Stimulated activated naive B cell treated with anti-CD40 and anti-IgM and Interleukin-4, amounts not matched to agents 10 μg/mL and 1 μg/mL and 100 μg/mL, for 72 hours (primary cell): ENCODE measurements at places on chromosomes 1 and 21.

GRCh38 chr1:30520476-30520875, 202.9 kb downstream of the MATN1 start:
- DNase-seq: no peak

GRCh38 chr1:102015728-102016127, 19.0 kb upstream of the OLFM3 start:
- DNase-seq: no peak

DNA sequence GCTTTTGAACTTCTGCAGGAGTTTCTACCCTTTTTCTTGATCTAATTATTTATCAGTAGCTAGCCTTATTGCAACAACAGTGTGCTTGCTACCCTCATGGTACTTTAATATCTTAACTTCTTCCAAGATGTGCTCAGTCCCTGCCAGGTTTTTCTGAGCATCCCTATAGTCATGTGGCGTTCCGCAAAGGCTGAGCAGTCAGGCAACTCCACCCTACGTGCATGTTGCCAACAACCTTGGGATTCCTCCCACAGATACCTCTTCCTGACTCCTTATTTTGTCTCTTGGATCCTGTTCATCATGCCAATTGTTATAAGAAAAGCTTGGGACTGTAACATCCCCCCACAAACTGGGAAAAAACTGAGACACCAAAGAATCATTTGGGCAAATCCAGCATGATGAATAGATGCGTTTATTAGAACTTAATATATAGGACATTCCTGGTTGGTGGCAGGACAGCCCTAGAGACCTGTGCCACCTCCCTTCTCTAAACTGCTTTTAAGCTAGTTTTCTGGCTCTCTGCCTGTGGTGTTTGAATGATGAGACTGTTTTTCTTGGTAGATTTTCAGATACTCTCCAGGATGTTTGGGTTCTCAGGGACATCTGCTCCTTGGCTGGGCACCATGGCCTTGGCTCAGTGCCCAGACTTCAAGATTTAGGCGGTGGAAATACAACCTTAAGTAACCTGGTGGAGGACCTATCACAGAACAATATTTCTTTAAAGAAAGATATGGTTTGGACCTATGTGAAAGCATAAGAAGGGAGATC, 27.1 kb upstream of the KCTD3 start:
- DNase-seq: no peak

- no peak for DNase-seq
Measured at GRCh38 chr1:171664976-171665375, 12.5 kb upstream of the MYOC start.

DNA sequence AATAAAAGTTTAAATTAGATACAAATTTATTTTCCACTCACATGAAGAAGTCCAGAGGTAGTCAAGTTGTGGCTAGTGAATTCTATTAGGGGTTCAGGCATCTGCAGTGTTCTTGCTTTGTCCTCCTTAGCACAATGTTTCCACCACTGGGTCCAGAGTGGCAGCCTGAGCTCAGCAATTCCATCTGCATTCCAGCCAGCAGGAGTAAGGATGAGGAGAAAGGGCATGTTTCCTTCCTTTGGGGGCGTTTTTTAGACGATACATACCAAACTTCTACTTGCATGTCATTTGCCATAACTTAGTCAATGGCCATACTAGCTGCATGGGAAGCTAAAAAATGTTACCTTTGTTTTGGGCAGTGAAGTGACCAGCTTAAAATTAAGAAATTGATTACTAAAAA, 98.5 kb upstream of the VANGL1 start:
- DNase-seq: no peak

GRCh38 chr1:186792870-186793581, 35.7 kb upstream of the PLA2G4A start:
- no peak for DNase-seq

DNA sequence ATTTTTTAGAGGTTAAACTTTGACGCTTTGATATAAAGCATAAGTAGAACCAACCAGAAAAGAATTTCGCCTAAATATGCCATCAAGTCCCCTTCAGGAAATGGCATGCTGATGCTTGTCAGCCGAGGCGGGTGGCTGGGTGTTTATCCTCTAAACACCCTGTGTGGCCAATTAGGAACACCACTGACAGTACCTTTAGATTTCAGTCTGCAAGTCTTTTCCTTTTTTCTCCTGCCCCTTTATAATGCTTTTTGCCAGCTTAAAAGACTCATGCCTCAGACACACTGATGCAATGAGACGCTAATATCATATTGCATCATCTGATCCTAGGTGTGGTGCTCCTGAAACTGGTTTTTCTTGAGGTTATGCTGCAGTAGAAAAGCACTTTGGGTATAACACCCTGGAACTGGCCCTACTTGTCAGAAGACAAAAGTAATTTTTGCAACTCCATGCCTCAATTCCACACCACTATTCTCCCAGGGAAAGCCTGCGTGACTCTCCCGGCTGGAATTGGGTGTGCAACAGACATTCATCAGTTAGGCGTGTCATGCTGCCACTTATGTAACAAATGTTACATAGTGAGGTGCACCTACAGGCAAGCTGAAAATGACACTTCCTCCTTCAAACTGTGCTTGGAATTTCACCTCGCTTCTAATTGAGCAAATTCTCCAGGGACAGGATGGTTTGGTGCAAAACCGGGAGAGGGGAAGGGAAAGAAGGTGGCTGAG, 2.0 kb upstream of the RCC2 start:
- DNase-seq: no peak

DNA sequence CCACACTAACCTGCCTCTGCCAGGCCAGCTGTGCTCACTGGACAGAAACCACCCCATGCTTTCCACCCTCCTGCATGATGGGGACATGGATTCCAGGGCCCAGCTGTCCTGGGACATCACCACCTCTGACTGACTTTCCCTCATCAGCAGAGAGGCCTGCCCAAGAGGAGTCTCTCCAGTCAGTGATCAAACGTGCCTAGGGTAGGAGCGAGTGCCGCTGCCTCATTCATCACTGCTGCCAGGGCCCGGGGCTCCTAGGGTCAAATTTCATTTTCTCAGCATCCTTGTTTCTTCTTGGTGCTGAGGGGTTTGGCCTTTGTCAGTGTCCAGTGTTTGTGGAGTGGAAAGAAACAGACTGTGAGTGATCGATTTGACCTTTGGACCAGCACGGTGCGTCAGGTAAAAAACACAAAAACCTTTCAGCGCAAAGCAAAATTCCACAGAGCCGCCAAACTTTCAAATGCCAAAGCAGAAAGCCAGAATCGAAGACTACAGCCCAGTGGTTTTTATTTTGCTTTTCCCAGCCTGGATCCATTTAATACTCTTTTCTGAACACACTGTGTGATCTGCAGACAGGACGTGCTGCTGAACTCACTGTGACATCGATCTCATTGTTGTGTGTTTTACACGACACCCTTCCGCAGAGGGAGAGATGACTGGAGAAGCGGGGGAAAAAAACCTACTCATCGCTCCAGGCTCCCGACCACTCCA, 43.2 kb downstream of the CAPN8 start:
- no peak for DNase-seq

DNA sequence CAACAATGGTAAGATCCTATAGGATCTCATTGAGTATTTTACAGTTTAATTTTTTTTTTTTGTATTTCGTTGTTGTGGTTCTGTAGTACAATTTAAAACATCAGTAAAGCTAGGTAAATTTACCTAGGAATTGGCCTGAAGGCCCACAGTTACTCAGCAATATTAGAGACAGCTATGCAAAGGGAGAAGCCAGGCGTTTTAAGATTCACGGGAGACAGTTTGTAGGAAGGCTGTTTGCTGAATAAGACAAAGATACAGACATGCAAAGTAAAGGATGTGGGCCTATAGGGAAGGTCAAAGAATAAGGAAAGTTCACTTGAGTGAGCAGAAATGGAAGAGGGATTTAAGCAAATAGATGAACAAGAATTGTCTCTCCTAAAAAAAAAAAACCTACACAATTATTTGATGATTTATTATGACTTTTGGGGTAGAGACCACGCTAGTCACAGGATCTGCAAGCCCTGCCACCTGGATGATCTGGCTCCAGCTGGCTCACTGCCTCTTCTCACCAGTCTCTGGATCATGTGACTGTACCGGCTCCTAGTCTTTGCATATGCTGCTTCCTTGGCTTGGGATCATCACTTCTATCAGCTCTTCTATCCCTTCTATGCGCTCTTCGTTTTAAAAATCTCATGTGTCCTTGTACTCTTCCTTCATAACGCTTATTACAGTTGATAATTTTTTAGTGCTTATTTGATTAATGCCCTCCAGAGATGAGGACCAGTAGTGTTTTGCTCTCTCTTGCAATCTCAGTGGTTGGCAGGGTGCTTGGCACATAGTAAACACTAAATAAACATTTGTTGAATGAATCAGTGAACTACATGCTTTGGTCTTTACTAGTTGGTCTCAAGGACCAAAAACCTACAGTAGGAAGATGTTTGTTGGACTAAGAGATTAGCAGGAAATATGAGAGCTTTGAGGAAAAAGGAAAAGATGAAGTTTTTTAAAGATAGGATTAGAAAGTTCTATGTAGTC, 14.1 kb downstream of the DYRK1A start:
- no peak for DNase-seq

- DNase-seq: no peak
Measured at GRCh38 chr1:185091480-185091879, 46.1 kb downstream of the RNF2 start.

- no peak for DNase-seq
Measured at GRCh38 chr1:159913451-159914192, 11.7 kb downstream of the TAGLN2 start.

- DNase-seq: no peak
Measured at GRCh38 chr1:34319218-34319617, 142.5 kb downstream of the C1orf94 start.

- DNase-seq: no peak
Measured at GRCh38 chr1:33898406-33898805, 34.5 kb downstream of the HMGB4 start.

DNA sequence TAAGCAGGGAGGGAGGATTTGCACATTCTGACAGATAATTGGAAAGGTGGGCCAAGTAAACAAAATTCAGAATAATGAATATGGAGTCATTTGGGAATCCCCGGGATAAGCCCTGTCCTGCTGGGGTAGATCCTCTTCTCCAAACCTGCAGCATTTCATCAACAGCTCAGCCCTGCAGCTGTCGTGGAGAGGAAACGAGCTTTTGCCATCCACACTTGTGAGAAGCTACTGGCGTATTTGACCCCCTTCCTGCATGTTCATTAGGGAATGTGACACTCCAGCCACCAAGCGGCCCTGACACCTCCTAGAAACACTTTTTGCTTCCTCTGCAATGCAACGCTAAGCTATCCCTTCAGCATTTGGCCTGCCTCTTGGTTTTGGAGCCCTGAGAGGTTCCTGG, 8.0 kb upstream of the LEFTY2 start:
- DNase-seq: no peak

- no peak for DNase-seq
Measured at GRCh38 chr1:18854331-18855025, 5.0 kb downstream of the TAS1R2 start.

GRCh38 chr1:26582053-26582835, 52.7 kb downstream of the RPS6KA1 start:
- DNase-seq: no peak

- no peak for DNase-seq
Measured at GRCh38 chr1:77313491-77313890, 31.7 kb downstream of the AK5 start.

GRCh38 chr1:232416026-232416568, 213.8 kb downstream of the SIPA1L2 start:
- DNase-seq: no peak

DNA sequence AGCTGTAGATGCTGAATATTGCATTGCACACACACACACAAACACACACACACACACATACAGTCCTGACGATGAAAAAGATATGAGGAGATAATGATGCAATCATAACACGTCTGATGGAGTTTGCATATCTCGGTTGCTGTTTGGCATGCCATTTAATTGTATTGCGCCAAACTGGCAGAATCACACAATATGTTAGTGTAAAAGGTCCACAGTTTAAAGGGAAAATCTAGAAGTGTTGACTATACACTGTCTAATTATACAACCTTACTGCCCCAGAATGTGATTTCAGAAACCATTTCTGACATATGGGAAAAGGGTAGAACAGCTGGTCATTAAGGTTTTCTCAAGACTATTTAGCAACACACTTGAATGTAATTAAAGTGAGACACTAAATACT, 123.7 kb upstream of the PROX1 start:
- DNase-seq: no peak

- DNase-seq: no peak
Measured at GRCh38 chr1:168396508-168396907, 115.8 kb downstream of the TBX19 start.

DNA sequence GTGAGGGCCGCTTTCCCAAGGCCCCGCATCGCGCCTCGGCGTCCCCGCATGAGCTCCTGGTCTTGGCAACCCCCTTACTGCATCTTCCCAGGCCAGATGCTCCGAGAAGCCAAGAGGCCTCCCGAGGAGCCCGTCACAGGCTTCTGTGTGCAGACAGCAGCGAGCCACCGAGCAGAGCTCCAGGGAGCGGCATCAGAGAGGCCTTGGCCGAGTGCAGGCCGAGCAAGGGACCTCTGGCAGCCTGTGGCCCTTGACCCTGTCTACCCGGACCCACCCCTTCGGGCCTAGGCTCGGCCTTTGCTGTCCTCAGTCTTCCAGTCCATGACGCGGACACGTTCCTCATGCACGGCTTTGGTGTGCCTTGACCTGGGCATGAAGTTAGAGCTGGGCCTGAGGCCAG, 63.5 kb downstream of the MORN1 start:
- no peak for DNase-seq

GRCh38 chr1:109218516-109218915, 4.8 kb downstream of the SARS1 start:
- DNase-seq: no peak

GRCh38 chr1:89608319-89608983, 24.5 kb upstream of the LRRC8C start:
- DNase-seq: no peak

- no peak for DNase-seq
Measured at GRCh38 chr1:240597153-240597745, 14.7 kb downstream of the GREM2 start.

DNA sequence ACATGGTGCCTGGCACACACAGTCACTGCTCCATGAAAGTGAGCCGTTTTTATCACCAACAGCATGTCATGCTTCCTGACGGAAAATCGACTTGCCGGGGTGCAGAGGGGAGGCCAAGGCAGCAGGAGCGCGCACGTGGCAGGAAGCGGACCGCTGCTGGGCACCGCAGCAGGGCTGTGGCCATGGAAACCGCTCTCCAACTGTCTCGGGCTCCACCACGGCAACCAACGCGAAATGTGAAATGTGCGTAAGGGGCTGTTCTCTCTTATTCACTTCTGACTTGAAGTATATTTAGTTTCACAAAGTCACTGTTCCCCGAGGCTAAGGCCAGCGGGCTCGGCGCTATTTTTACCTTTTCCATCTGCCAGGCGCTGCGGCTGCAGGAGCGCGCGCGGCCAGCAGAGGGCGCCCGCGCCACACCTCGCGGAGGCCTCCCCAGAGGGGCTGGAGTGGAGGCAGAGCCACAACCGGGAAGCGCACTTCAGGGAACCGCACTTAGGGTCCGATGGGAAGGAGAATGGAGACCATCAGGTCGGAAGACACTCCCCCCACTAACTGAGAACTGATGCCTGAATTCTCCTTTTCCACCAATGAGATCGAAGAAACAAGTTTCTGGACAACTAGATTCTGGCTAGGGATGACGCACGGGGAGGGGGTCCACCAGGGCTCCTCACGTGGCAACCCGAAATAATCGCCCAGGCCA, 19.7 kb downstream of the RCC2 start:
- peak; percentile 39 for DNase-seq

GRCh38 chr1:84884671-84885389, 8.2 kb downstream of the LPAR3 start:
- DNase-seq: no peak

- DNase-seq: no peak
Measured at GRCh38 chr1:71296551-71297134, 215.8 kb upstream of the ZRANB2 start.

- no peak for DNase-seq
Measured at GRCh38 chr1:225318706-225319575, 108.9 kb downstream of the LBR start.
